Stimulated activated CD8-positive, alpha-beta memory T cell treated with anti-CD3 and anti-CD28 coated beads, Interleukin-15, amount 100 ng/mL, for 24 hours (primary cell): ENCODE measurements at places on chromosomes 4 and X.

DNA sequence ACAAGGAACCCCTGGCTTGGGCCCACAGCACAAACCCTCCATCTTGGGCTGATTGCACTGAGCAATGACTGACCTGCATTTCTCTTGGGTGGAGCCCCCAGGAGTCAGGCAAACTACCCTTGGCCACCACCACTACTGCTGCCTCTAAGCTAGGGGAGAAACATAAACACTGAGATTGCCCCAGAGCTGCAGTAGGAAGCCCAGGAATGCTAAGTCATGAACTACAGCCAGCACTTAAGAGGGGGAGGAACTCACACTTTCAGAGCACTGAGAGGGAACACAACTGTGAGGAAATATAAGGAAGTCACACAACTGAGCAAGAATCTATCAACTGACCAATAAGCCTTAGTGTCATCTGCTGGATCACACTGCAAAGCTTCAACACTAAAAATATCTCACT lies 111.6 kb upstream of the PPP3CA start:
- no peak for DNase-seq

GRCh38 chr4:91997045-91997444 lies 306.7 kb upstream of the GRID2 start:
- no peak for DNase-seq

- no peak for DNase-seq
Observed at GRCh38 chrX:5236749-5237148, 991.9 kb downstream of the NLGN4X start.

- DNase-seq = no peak
Observed at GRCh38 chrX:149830192-149830873, 48.6 kb downstream of the MAGEA9 start.

DNA sequence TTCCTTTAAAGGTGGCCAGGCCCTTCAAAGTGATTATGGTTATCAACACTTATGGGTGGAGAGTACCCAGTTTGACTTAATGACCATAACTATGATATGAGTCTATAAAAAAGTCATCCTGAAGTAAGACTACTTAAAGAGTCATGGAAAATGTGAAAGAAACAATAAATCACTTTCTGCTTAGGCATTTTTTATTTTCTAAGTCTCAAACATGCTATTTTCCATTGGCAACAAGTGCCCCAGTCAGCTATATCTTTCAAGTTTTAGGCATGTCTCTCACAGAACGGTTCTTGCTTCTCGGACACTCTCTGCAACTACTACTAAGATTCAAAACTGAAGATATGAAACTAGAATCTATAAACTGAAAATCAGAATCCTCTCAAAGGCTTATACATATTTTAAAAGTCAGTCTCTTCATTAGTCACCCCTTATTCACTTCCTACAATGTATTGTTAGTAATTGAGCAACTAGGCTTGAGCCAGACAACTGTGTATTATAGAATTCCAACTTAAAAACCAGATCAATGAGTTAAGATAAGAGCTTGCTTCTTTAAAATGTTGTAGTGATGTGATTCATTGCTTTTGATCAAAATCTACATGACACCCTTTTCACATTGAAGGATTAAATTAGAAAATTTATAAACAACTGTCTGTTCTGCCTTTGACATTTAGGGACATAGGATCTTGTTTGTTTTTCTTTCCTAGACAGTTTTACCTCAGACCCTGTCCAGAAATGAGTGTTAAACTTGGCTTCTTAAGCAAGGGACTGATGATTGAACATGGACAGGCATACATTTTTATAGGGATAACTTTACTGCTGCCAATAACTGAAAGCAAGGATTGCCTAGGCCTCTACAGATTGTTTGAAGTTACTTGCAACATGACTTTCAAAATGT lies 2.9 kb downstream of the ANTXR2 start:
- DNase-seq = no peak

DNA sequence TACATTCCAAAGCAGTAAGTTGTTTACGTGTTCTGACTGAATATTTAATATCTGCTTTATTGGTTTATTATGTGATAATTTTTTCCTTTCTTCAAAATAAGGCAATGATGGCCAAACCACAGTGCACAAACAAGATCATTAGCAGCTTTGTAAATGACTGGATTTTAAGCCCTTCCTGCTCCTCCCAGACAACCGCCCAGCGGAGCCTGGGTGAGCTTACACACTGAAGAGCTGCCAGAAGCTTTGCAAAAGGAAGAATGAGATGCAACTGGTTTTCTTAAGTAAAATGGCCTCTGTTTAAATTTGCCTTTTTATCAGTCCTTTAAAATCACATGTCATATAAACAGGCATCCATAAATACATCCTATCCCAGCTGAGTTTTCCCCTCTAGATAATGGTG lies 52.2 kb downstream of the SPARCL1 start:
- DNase-seq = no peak

- DNase-seq = no peak
Observed at GRCh38 chr4:152087335-152087734, 326.5 kb upstream of the GATB start.

GRCh38 chrX:133627673-133628072 lies 212.4 kb upstream of the GPC4 start:
- no peak for DNase-seq

DNA sequence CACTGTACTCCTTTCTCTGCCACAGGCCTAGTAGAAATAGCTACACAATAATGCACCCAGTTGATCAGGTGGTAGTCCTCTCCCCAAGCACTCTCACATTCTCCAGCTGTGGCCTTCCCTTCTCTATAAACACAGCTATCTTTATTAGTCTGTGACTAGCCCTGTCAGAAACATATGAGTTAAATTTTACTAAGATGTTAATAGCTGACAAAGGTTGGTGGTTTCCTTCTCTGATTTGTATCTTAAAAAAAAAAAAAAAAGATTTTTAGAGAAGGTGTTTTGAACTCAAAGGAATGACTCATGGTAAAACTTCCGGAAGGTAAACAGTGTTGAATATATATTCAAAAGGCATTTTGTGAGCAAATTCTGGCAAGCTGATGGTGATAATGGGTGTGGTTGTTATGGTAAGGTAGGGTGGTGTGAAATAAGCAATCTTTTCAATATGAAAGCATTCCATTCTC lies 327.4 kb downstream of the PPP3CA start:
- no peak for DNase-seq

DNA sequence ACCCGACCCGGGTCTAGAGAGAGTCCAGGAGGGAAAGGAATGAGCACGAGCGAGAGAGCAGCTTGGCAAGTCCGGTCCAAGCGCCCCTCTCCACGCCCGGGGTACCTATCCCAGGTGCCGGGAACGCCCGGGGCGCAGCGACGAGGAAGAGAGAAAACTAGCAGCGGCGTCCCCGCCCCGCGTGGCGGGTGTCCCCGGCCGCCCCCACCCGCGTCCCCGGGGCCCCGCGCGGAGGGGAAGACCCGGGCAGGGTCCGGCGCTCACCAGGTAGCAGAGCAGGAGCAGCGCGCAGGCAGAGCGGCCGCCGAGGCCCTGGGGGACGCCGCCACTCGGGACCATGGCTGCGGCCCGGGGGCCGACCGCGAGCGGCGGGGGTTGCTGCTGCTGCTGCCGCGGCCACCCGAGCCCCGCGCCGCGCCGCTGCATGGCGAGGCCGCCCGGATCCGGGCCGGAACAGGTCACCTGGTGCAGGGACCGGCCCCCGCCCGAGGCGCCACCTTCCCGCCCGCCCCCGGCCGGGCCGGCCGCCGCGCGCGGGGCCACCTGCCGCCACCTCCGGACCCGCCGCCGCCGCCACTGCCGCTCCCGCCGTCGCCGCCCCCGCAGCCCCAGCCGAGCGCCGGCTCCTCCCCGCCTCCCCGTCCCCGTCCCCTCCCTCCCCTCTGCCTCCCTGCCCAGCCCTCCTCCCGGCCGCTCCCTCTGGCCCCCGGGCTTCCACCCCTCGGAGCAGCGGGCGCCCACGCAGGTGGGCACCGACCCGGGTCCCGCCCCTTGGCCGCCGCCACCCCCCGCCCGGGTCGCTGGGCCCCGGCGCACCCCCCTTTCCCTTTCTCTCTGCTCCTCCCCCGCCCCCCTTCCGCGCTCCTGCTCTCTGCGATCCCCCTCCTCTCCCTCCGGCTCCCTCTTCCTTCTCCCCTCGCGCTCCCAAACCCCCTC lies at the start of gene SEL1L3:
Gene SEL1L3, minus strand, starts transcription at position 578 of the 936 bp plus-strand sequence. Its CDS starts 152 bp downstream, at position 426.
- peak; percentile 24 for DNase-seq

DNA sequence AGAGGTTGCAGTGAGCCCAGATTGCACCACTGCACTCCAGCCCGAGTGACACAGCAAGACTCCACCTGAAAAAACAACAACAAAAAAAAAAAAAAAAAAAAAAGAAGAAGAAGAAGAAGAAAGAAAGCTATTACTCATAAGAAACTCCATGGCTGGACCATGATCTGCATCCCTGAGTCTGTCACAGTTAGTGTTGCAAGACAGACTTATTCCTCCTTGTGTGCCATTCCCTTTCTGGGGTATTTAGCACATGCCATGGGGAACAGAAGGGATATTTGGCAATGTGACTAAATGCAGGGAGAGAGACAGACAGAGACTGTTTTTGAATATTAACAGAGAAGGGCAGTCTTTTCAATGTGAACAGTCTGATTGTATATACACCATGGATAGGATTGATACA lies 16.7 kb upstream of the PDS5A start:
- no peak for DNase-seq

DNA sequence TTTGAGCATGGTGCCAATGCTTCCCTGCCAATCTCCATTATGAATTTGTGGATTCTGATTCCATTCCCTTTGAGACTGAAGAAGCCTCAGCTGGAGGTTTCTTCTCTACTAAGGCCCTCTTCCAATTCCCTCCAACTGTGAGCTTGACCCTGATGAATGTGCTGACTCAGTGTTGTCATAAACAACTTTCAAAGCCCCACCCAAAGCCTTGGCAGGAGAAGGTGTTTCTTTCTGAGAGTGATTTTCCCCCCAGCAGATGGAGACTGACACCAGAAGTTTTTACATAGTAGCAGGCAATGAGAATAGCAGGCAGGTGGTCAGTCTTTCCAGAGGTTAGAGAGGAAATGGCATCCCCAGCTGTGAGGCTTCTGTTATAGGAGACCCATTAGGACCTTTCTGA lies 53.1 kb downstream of the OCRL start:
- no peak for DNase-seq

DNA sequence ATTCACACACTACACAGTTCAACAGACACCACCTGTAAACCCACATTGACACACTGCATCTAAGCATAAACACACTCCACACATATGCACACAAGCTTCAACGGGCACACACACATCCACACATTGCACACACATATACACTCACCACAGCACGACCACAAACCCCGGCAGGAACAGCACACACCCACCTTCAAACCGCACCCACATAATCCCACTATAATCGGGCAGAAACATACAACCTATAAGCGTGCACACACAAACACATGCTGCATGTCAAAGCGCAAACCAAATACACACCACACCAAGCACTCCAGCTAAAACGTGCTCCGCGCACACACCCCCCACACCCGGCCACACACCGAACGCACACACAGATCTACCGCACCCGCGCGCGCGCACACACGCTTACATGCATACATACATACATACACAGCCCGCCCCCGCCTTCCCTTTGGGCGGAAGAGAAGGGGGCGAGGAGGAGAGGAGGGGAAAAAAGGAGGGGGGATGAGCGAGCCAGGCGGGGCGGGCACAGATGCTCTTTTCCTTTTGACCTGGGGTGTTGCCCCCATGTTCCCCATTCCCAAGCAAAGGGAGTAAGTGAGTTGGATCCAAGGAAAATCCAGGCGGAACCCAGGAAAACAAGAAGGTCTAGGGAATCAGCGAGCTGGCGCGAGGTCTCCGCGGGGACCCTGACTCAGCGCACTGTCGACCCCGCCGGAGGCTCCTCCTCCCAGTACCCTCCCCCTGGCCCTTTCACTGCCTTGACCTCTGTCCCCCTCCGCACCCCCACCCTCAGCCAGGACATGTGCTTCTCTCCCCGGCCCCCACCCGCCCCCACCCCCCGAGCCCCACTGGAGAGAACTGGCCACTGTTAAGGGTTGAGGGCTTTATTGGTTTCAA lies 9.9 kb downstream of the ARHGAP36 start:
- no peak for DNase-seq

DNA sequence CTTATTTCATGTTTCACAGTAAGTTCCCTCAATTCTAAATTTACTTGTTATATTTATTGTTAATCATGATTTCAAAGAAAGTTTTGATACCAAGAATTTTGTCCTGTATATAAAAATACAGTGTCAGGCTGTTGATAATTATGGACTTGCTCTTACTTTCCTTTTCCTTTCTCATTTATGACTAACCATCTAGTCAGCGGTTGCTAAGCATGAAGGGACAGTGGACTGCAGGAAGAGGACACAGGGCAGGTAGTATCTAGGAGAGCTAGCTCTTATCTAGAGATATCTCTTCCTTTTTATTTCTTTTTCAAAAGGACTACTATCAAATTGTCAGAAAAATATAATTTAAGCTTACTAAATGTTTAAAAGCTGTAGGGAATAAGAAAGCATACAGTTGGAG lies 1.6 kb downstream of the OPRPN start:
- DNase-seq = no peak

DNA sequence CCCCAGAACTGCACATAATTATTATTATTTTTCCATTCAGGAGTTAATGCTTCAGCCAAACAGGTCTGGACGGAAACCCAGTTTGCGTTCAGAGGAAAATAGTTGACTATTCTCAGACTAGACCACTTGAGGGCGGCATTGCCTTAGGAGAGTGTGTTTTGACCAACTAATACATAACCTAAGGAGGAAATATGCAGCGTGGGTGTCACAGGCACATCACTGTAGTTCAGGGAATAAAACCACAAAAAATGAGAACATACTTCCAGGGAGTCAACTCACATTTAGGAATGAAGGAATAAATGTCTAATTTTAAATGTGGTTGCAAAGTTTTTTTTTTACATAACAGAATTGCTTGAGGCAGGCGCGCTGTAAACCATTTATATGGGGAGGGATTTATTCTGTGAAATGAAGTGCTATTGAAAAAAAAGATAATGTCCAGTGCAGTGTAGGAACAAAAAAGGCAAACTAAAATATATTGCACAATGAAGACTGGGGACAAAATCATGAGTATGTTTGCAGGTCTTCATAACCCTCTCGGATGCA lies 93.3 kb downstream of the SYNPO2 start:
- DNase-seq = no peak

DNA sequence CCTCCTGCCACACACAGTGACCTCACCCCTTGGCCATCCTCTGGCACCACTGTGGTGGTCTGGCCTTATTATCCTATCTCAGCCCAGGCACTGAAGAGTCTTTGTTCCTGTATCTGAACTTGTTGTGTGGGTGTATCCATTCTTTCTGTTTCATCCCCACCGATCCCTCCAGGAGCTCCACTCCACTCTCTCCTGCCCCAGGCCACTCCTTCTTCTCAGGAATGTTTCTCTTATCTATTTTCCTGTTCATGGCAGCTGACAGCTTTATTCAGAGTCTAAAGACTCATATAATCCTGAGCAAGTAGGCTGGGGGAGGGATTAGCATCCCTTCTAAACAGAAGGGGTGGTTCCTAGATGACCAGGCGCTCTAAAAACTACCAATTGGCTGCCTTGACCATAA lies 150.0 kb downstream of the ANAPC10 start:
- DNase-seq = no peak

GRCh38 chr4:48093991-48094416 lies 40.0 kb downstream of the TXK start:
- DNase-seq = no peak
